Sigmoid colon (tissue), 7 donors: ENCODE measurements at places on chromosomes 4 and X. TPM values are rescaled to one million over a fixed set of nuclear protein-coding genes. Genes with fewer than 3 reads are reported as not detected.

DNA sequence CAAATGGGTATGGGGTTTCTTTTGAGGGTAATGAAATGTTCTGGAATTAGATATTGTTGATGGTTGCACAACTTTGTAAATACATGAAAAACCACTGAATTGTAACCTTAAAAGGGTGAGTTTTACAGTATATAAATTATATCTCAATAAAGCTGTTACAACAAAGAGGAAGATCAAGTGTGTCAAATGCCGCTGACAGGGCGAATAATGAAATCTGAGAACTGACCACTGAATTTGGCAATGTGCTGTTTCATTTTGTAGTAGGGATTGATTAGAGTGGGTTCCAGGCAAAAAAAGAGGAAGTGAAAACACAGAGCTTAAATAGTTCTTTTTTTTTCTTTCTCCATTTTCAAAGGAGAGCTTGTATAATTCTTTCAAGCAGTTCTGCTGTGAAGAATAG, 161.1 kb upstream of the NAP1L5 start:
- DNase-seq, result no peak

DNA sequence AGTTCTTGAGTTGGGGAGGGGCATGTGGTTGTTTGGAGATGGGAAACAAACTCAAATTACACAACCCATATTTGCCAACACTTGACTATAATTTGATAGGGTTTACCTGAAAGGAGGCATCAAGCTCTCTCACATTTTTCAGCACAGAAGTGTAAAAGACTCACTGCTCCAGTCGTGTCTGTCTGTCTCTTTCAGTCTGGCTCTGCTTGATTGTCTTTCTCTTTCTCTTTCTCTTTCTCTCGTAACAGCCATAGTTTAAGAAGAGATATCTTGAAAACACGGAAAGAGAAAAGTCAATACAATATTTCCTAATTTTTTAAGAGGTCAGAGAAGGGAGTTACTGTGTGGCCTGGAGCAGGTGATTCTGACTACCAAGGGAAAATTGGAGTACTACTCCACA, 413.6 kb upstream of the CXorf51A start:
- DNase-seq, result no peak

Gene GABRG1
- not detected for total RNA-seq

Gene ABRAXAS1
- total RNA-seq, result 18.5 TPM

GRCh38 chr4:145979160-145979559, 40.5 kb upstream of the ZNF827 start:
- no peak for DNase-seq

Gene FOXP3
- total RNA-seq, result not detected

Gene PHOX2B
- 2.5 TPM for total RNA-seq

GRCh38 chrX:153474718-153475117, 4.3 kb upstream of the HAUS7 start:
- DNase-seq, result peak; percentile 87

DNA sequence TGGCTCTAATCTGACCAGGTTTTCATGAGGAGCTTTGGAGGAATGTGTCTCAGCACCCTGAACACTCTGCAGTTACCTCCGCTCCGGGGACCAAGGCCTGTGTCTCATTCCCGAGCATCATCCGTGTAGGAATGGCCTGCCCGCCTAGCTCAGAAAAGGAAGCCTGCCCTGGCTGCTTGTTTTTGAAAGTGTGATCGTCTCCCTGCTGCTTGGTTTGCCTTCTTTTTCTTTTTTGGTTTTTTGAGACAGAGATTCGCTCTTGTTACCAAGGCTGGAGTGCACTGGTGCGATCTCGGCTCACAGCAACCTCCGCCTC, 73.3 kb downstream of the CRLF2 start:
- peak; percentile 9 for DNase-seq

Gene PGAM4
- total RNA-seq, result not detected

Gene CDKL2
- total RNA-seq, result 1.1 TPM

DNA sequence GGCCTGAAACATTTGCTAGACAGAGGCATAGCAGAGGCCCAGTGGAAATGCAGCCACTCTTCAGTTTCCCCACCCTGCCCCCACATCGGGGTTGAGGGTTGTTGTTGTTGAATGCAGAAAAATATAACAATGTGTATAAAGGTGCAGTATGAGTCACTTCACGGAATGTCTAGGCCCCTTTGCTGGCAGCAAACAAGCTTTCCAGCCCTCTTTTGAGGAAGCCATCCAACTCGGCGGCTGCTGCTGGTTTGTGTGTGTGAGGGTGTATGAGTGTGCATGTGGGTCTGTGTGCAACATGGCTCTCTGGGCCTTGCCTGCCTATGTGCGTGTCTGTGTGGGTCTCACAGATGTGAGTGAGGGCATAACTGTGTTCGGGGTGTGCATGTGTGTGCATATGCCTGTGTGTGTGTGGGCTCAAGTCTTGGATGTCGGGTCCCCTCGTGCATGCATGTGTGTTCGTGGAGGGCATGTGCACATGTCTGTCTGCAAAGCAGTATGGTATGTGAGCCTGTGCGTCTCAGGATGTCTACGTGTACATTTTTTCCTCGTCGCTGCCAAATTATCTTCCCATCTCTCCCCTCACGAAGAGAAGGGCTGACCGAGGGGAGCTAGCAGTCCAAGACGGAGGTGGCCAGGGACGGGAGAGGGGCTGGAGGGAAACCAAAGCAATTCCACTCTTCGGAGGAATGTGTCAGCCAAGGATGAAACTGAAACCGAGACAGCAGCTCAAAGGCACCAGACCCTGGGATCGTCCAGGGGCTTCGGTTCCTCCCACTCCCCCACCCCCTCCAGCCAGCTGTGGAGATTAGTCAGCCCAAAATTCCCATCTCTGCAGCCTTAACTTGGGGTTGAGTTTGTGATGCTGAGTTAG, 8.4 kb upstream of the ELF4 start:
- DNase-seq, result no peak

DNA sequence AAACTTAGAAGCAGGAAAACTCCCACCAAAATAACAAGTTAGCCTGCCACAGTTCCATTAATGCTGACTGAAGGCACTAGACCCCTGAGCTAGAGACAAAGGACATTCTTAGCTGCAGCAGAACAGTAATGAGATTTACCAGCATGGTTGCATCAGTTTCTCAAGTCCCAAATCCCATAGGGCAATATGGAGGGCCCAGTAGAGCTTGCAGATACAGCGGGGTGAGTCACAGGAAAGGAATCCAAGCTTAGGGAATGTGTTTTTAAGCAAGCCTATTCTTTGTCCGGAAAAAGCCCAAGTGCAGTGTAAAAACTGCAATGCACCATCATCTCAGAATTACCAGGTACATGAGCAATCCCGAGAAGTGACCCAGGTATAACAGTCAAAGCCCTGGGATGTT, 51.3 kb upstream of the EXOC1L start:
- no peak for DNase-seq
